ENCODE measurements at places on chromosomes 7 and 10.

DNA sequence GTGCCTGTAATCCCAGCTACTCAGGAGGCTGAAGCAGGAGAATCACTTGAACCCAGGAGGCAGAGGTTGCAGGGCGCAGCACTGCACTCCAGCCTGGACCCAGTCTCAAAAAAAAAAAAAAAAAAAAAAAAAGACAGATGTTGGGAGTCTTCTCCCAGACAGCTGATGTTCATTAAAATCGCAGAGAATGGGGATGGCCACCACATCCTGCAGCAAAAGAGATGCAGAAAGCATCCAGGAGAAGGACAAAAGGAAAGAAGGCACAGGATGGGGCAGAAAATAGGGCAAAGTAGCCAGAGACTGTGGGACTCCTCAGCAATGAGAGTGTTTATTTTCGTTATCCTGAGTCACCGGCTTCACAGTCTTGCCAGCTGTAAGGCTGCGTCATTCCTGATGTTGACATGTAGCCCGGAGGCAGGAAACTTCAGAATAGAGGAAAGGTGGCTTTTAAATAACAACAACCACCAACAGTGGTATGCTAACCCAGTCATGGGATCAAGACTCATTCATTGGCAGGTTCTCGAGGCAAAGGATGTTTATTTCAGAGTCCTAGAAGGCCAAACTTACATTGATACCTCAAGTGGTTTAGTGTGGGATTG lies 149.5 kb upstream of the SVIL start:
- peak; percentile 67 for DNase-seq

GRCh38 chr10:51257511-51258248 lies 183.4 kb downstream of the PRKG1 start:
- DNase-seq = no peak

GRCh38 chr7:45443263-45443662 lies 130.9 kb upstream of the ADCY1 start:
- DNase-seq = no peak

GRCh38 chr7:33849004-33849403 lies 56.3 kb upstream of the BMPER start:
- no peak for DNase-seq

GRCh38 chr7:41187322-41187721 lies 515.6 kb downstream of the INHBA start:
- no peak for DNase-seq

DNA sequence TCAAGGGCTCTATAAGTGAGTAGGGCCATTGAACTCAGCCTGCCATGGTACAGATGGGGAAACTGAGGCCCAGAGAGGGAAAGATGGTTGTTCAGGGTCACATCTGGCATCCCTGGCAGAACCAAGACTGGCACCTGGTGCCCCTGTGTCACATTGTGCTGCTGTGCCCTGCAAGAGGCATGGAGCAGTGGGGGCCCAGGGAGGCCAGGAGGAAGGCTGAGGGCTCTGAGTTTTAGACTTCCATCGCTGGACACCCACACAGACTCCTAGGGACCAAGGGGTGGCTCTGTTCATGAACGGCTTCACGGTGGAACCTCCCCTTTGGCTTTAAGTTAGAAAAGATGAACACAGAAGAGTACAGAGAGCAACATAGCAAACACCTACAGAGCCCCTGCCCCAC lies 66.7 kb upstream of the AQP1 start:
- no peak for DNase-seq

GRCh38 chr7:102319671-102320070 lies 33.0 kb downstream of the SH2B2 start:
- DNase-seq = no peak

GRCh38 chr7:35036361-35037171 lies 719 bp downstream of the DPY19L1 start:
- DNase-seq = peak; percentile 74

GRCh38 chr10:51617576-51618235 lies 81.7 kb downstream of the CSTF2T start:
- DNase-seq = no peak

- no peak for DNase-seq
Measured at GRCh38 chr10:95785942-95786669, 30.1 kb downstream of the ENTPD1 start.

All from left cardiac atrium (tissue), 4 donors.